ENCODE measurements at places on chromosomes 7 and 10. TPM values are rescaled to one million over a fixed set of nuclear protein-coding genes. Genes with fewer than 3 reads are reported as not detected.

The CTTNBP2 gene
- 41.7 TPM for polyA plus RNA-seq

The BICC1 gene
- polyA plus RNA-seq = 5.9 TPM

The TMEM229A gene
- 5.5 TPM for polyA plus RNA-seq

The CYP2C19 gene
- polyA plus RNA-seq = not detected

The GRM3 gene
- polyA plus RNA-seq = 27.2 TPM

The DLX5 gene
- not detected for polyA plus RNA-seq

The MYO1G gene
- 0.56 TPM for polyA plus RNA-seq

The GHRHR gene
- 5.2 TPM for polyA plus RNA-seq

The GNAT3 gene
- not detected for polyA plus RNA-seq

The CISD1 gene
- polyA plus RNA-seq = 98.8 TPM

The CPED1 gene
- 4.7 TPM for polyA plus RNA-seq

The POLR2J3 gene
- polyA plus RNA-seq = 54.8 TPM

The KBTBD2 gene
- 46.0 TPM for polyA plus RNA-seq

The ADRA2A gene
- polyA plus RNA-seq = 15.7 TPM

The DOCK4 gene
- 61.6 TPM for polyA plus RNA-seq

Data from spinal cord (tissue), 10 donors.